ENCODE measurements at places on chromosomes 4 and X.

GRCh38 chr4:159435561-159436023 lies 332.7 kb downstream of the RAPGEF2 start:
- DNase-seq = no peak

GRCh38 chrX:21700967-21701366 lies 42.8 kb upstream of the KLHL34 start:
- DNase-seq = no peak

DNA sequence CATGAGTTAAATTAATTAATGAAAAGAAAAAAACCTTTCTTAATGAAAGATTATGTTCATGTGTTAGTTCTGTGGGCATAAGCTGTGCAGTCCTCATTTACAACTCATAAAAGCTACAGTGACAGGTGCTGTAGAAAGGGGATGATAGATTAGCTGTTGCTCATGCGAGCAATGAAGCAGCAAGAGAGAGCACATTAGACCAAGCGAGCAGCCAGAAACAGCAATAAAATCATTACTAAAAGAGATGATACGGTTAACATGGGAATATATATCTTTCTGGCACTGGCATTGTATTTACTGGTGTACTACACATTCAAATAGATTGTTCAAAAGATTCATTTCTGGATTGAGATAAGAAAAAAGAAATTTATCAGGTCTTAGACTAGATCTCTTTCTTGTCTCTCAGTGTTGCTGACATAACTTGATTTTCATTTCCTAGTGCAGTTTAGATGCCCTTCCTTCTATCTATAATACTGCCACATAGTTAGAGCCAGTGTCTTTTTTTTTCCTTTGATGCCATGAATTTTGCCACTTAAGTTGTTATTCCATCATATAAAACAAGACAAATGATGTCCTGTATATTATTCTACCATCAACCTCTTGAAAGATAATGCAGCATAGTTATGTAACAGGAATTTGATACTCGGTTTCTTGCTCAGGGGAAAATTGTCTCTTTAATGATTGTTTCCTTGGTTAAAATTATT lies 164.6 kb downstream of the BANK1 start:
- no peak for DNase-seq

- DNase-seq = no peak
These were observed 420.4 kb upstream of the PITX2 start for GRCh38 chr4:111043286-111043685.

DNA sequence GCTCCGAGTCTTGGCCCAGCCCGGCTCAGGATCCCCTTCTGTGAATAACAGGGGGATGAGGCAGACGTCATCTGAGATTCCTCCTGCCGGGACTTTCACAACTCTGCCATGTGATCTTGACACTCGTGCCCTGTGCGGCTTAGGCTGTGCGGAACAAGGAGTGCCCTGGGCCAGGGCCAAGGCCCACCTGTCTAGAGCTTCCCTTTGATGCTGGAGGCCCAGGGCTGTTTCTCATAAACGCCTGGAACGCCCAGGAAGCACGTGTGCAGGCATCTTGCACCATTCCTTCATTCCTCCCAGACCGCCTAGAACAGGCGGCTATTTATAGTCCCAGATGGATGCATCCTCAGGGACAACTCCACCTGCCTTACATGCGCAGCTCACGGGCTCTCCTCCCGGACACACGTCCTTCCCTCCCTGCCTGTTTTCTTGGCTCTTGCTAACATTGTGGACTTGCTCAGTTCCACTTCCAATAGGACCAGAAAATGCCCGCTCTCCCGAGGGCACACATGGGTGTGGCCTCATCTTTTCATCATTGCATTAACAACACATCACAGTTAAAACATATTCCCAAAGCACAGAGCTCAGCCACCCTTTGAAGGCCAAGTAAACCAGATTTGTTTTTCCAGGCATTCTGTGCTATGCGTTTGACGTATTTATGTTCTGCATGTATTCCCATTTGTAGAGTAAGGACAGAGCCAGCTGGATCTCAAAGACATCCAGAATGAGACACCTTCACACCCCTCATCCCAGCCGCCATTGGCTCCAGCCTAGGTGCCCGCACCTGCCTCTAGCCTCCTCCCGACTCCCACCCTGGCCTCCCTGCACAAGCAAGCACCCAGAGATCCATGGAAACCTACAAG lies 57.2 kb downstream of the ABLIM2 start:
- DNase-seq = no peak

DNA sequence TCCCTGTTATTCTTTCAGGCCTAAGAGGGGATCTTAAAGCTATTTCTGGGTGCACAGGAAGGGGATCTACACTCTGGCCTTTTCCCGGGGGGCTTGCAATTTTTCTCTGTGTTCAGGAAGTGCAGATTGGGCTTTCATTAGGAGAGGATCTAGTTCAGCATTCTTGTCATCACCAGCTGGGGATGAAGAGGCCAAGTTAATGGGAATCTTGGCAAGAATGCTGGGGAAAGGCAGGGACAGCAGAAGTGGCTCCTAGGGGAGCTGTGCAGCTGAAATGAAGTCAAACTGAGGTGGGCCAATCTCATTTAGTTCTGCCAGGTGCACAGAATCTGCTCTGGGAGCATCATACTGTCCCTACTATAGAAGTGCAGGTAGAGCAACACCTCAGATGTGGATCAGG lies 40.9 kb upstream of the ESX1 start:
- no peak for DNase-seq

GRCh38 chr4:111066887-111067286 lies 444.0 kb upstream of the PITX2 start:
- DNase-seq = no peak

DNA sequence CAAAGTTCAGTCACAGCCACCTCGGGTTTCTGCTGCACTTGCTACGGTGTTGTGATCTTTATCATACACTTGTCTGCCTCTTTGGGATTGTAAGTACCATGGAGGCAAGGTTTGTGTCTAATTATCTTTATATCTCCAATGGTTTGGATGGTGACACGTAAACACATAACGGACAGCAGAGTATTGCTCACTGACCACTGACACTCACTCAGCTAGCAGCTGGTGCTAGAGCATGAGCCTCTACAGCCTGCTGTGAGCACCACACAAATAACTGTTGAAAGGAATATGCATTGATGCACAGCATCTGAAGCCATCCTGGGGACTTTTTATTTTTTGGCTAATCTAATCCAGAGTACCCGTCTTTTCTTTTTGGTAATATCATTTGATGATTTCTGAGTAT lies 156.0 kb downstream of the DCLK2 start:
- DNase-seq = no peak

- DNase-seq = no peak
These were observed 243.2 kb upstream of the NOCT start for GRCh38 chr4:138772366-138772765.

- no peak for DNase-seq
These were observed 34.7 kb upstream of the TASL start for GRCh38 chrX:30612250-30612655.

DNA sequence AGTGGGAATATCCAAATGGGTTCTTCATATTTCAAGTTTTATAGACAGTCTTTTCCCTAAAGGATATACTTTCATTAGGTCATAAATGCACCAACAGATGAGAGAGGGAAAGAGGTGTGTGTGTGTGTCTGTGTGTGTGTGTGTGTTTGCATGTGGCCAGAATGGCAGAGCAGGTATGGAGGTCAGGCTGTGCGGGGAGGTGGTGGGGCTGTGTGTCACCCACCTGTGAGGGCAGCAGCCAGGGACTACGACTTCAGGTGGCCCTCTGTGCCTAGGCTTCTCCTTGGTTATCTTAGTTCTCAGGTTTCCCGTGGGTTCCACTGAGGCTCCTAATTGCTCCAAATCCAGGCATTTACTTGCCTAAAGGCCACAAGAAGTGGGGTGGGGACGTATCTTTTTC lies 14.6 kb downstream of the HAND2 start:
- DNase-seq = no peak

DNA sequence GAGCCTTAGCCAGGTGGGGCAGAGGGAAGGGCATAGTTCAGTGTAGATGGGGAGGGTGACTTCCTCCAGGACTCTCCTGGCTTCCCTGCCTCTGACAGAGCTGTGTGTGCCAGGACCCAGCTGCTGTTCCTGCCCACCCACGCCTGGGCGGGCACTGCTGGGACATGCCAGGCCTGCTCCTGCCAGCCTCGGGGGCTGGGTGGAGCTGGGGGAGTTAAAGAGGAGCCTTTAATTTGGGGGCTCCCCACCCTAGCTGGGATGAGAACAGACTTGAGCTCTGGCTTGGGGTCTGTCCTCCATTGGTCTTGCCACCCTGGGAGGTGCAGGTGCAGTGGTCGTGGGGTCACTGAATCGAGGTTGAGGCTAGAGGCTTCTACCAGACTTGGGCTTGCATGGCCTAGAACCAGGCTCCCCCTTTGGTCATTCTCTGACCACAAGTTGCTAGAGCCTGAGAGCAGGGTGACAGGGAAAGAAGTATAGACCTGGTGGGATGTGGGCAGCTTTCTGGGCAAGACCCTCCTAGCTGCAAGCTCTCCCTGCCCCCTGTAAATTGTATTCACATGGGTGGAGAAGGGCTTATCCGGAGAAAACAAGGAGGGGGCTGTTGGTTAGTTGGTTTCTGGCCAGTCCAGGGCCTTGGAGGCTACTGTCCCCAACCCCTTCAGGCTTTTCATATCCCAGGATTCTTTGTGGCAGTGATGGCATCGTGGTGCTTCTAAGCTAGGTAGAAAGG lies 5.7 kb downstream of the EFNB1 start:
- DNase-seq = no peak

Data from GM12865 (cell line).